ENCODE measurements at places on chromosomes 2 and 18.

GRCh38 chr2:73897240-73897583, 4.4 kb downstream of the ACTG2 start:
- no peak for DNase-seq

- no peak for DNase-seq
These were observed 129.0 kb upstream of the ZEB2 start for GRCh38 chr2:144648837-144649465.

DNA sequence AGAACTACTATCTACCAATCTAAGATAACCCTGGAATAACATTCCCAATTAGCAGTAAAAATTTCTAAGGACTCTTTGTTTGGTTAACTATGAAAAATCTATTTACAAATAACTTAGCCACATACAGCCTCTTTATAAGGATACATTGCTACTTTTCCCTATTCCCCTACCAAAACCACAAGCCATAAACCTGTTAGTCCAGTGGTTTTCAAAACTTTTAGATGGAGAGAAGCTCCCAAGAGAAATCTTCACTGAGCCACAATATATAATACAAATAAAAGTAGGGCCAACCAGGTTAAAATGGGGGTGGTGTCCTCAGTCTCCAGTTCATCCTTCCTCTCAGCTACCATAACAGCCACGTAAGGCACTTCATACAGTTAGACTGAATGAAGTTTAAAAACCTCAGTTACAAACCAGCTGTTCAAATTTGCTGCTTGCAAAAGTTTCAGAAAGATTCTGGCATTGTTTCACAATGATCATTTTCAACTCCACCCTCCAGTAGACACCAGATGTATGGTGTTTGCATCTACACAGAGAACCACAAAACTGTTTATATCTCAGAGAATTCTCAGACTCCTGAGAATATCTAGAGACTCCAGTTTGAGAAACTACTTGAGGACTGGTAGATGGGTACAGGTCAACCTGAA, 26.0 kb downstream of the SOS1 start:
- no peak for DNase-seq

- no peak for DNase-seq
These were observed 19.1 kb downstream of the PARD6G start for GRCh38 chr18:80228051-80228848.

- DNase-seq: no peak
These were observed 582.4 kb upstream of the RAB6C start for GRCh38 chr2:129396980-129397599.

- DNase-seq: no peak
These were observed 19.1 kb upstream of the STEAP3 start for GRCh38 chr2:119204525-119204924.

- no peak for DNase-seq
These were observed 333.1 kb upstream of the VWC2L start for GRCh38 chr2:214077727-214078126.

DNA sequence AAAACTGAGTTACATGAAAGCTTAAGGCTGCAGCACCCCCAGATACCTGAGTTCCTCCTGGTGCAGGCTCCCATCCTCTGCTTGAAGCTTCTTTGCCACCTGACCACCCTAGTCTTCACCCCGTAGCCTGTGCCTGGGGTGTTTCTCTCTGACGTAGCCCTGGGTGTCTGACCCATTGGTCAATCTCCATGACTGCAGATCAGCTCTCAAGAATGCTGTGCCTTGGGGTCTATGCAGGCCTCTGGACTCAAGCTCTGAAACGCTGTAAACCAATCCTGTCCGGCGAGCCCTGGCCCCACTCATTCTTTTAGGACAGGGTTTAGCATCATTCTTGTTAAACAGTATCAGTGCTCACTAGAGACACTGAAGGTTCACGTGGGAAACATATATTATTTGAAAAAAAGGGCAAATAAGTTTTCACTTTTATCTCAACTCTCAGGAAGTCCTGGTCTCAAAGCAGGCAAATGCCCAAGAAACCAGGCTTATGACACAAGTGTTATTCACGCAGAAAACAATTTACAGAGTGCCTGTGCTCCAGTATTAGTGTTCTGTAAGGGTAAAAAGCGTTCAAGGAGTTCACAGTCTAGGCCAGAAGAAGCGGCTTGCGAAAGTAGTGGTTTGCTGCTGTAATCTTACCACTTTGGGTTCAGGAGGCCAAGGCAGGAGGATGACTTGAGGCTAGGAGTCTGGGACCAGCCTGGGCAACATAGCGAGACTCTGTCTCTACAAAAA, 22.8 kb upstream of the PPP4R1 start:
- no peak for DNase-seq

GRCh38 chr18:11512096-11513025, 97.0 kb upstream of the SLC35G4 start:
- DNase-seq: no peak

DNA sequence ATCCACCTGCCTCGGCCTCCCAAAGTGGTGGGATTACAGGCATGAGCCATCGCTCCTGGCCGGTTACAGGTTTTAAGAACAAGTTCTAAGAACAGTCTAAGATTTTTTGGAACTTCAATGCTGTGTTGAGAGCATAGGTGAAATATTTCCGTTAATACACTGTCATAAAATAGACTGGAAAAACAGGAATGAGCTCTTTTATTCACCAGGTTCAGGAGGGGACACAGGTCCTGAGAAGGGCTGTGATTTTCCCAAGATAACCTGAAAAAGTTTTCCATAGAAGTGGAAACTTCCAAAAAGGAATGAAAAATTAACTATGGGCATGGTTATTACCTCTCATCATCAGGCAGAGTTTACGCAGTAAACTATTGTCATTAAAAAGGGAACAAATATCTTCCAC, 97.6 kb upstream of the TMEM178A start:
- DNase-seq: no peak

DNA sequence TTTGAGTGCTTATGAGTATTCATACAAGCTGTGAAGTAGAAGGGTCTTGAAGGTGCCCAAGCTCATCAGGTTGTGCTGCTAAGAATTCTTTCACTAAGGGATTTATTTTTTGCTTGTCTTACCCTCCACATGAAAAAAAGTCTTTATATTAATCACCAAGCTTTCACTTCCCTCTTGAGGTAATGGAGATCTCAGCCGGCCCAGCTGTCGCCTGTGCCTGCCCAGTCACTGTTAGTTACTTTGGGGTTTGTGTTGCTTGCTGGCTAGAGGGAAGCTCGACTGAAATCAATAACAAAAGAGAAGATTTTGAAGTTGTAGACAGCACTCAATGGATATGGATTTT, 21.9 kb downstream of the MC2R start:
- DNase-seq: no peak

DNA sequence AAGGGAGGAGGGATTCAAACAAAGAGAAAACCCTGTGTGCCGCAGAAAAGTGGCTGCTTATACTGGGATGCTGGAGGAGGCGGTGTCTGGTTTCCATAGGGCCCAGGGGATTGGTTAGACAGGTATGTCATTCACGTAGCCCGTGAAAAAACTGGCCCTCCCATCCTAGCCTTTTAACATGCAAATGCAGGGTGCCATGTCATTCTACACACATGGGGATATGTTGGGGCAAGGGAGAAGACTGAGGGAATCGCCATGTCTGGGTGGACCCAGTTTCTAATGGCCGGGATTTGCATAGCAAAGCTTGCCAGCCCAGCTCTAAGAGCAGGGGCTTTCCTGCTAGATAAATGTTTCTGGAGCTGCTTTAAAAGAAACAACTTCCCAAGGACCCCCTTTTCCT, 8.2 kb upstream of the RNU2-63P start:
- no peak for DNase-seq

- no peak for DNase-seq
These were observed 108.8 kb downstream of the SPOPL start for GRCh38 chr2:138610201-138610953.

Measured in stimulated activated CD4-positive, alpha-beta T cell treated with anti-CD3 and anti-CD28 coated beads, Interleukin-15, amount 100 ng/mL, for 48 hours (primary cell).